ELF-1 (cell line): ENCODE measurements at places on chromosomes 2 and 18.

DNA sequence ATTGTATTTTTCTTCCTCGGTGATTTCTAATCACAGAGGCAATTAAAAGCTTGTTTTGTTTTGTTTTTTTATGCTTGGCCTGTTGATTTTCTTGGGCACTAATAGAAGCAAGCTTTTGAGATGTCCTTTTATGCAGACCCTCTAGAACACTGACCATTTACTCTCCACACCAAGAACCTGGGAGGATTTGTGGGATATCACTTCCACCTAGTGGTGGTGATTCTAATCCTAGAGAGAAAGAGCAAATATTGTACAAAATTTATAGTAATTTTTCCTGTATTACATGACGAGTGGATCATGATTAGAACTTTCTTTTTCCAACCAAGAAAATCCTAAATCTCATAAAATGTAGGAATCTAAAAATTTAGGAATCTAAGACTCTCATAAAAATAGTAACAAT, 23.4 kb downstream of the NEMP2 start:
- no peak for DNase-seq

- no peak for DNase-seq
These were observed 3.1 kb upstream of the TMEM150A start for GRCh38 chr2:85605406-85606115.

GRCh38 chr2:225041207-225041850, 939 bp downstream of the DOCK10 start:
- peak; percentile 11 for DNase-seq

GRCh38 chr2:133885847-133886246, 317.6 kb upstream of the NCKAP5 start:
- DNase-seq: peak; percentile 71

GRCh38 chr2:120661551-120661950, 74.1 kb upstream of the GLI2 start:
- peak; percentile 78 for DNase-seq

DNA sequence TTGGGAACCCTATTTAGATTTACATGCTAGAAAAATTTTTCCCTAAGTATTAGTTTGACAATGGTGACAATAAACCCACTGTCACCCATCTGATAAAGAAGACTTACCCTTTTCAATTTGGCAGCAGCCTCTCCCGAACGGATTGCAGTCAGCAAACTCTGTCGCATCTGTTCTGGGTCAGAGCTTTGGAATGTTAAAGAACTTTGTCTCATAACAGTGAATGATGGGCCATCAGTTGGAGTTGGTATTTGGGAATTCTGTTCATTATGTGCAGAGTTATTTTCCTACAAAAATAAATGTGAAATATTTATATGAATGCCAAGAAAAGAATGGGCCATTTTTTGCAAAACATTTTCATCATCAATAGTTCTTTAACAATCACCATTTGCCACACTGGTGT, 70.8 kb upstream of the GRB14 start:
- no peak for DNase-seq

DNA sequence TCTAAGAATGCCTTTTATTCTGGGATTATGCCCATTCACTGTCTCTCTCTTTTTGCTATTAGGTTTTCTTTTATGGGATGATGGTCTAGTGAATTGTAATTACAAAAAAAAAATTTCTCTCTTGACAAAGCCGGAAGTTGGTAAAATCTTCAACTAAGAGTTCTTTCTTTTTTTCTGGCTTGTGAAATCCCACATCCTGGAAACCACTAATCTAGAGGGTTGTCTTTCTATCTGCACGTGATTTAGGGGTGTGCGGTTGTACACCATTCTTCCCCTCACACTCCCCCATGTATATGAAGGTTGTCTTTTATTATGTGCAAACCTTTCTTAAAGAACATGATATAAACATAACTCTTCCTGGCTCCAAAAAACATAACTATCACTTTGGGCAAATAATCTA, 52.0 kb downstream of the GATA6 start:
- no peak for DNase-seq

- DNase-seq: no peak
These were observed 1427.7 kb upstream of the CELF4 start for GRCh38 chr18:38993342-38993741.

GRCh38 chr2:236095504-236095903, 72.7 kb downstream of the GBX2 start:
- no peak for DNase-seq

GRCh38 chr2:29731948-29732347, 189.4 kb downstream of the ALK start:
- no peak for DNase-seq

DNA sequence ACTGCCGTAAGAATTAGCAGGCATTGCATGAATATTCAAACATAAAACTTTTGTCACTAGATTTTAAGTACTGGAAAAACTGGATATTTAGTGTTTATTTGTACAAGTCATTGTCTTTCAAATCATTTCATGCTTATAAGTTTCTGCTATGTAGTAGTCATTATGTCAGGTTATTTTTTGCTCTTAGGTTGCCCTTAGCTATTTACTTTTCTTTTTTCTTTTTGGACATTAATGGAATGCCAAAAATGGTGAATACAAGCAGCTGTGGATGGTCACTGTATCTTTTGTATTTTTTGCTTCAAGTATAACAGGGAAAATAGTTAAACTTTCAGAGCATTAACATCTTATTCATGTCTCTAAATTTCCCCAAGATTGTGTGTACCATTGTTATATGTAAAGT, 18.6 kb upstream of the KCNJ13 start:
- DNase-seq: no peak

DNA sequence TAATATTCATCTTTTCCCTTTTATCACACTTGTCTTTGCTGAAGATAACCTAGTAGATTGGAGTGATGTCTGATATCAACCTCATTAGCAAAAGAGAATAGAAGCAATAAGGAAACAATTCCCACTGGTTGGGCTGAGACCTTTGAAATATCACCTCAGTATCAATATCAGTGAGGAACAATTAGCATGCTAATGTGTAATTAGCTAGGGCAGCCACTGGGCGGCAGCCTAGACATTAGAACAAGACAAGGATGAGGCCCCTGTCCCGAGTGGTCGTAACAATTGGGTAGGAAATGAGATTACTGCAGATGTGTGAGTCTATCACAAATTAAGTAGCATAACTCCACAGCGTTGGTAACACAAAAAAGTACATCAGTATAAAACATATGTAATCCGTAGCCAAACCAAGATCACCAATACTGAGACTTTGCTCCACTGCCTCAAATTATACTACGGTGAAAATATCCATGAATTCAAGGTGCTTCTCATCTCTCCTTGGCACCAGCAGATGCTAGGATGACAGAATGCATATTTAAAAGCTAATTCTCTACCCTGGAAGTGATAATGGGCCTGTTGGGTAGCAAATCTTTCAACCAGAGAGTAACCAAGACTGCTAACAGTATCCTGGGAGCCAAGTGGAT, 99.1 kb downstream of the ALPK2 start:
- peak; percentile 47 for DNase-seq

DNA sequence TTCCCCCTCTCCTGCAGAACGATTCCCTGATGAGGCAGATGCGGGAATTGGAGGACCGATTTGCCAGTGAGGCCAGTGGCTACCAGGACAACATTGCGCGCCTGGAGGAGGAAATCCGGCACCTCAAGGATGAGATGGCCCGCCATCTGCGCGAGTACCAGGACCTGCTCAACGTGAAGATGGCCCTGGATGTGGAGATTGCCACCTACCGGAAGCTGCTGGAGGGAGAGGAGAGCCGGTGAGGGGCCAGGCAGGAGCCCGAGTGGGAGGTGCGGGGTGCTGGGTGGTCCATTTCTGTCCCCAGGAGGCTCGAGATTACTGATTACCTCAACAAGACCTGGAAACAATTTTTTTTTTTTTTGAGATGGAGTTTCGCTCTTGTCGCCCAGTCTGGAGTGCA, 3.1 kb downstream of the DES start:
- no peak for DNase-seq

GRCh38 chr18:42310956-42311355, 355.9 kb downstream of the PIK3C3 start:
- DNase-seq: peak; percentile 9

DNA sequence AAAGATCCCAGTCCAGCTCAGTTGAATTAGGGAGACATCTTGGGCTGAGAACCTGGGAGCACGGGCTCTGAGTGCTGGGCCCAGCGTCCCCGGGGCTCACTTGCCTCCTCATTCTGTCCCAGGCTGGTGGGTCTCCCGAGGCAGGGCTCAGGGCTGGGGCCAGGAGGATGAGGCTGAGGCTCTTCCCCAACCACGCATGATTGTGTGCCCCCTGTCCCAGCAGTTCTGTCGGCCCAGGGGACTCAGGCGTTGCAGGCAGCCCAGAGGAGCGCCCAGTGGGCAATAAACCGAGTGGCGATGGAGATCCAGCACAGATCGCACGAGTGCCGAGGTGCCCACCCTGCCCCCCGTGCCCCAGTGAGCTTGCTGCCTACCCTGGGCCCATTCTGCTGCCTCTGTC, 910 bp downstream of the PRSS56 start:
- DNase-seq: no peak

DNA sequence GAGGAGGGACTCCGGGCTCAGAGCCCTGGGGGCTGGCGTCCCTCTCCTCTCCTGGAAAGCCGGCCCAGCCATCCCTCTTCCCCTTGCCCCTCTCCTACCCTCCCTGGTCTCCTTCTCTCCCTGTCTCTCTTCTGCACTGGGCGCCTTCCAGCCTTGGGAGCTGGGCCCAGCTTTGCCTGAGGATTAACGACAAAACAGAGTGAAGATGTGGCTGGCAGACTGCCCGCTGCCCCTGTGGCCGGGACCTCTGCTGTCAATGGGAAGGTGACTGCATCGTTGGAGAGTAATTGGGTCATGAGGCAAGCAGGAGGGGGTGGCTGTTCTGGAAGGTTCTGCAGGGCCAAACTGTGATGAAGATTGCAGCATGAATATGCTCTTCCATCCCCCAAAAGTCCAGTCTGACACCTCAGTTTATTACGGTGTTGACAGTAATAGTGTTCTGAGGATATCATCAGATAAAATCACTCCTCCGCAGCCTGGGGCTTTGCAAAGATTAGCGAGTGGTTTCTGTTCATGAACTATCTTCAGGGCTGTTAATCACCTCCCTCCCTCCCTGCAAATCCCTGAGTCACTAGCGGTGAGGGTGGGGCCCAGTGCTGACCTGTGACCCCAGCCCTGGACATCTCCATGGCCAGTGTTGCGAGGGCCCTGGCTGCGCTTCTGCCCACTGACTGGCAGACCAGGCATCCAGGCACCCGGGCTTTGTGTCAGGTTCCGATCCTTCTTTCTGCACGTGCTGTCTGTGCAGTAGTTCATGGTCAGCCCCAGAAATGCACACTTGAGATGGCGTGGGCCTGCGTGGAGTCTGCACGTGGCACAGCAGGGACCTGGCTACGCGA, 23.0 kb downstream of the RTP5 start:
- DNase-seq: peak; percentile 60

DNA sequence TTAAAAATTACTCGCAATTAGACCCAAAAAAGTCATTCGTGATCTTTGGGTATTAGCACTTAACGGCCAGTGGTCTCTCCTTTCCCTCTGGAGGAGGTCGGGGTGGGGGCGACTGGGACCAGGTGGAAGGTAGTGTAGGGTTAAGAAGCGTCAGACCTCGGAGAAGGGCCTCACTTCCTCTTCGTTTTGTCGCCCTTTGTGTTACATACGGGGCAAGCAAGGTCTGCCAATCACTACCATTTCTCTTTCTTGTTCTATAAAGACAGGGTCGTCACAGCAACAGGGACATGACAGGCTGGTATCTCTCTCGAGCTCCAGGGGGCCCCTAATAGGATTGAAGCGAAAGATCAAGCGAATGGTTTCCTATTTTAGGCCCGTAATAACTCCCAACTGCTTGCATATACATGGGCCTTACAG, 136.6 kb downstream of the INSIG2 start:
- DNase-seq: peak; percentile 41

DNA sequence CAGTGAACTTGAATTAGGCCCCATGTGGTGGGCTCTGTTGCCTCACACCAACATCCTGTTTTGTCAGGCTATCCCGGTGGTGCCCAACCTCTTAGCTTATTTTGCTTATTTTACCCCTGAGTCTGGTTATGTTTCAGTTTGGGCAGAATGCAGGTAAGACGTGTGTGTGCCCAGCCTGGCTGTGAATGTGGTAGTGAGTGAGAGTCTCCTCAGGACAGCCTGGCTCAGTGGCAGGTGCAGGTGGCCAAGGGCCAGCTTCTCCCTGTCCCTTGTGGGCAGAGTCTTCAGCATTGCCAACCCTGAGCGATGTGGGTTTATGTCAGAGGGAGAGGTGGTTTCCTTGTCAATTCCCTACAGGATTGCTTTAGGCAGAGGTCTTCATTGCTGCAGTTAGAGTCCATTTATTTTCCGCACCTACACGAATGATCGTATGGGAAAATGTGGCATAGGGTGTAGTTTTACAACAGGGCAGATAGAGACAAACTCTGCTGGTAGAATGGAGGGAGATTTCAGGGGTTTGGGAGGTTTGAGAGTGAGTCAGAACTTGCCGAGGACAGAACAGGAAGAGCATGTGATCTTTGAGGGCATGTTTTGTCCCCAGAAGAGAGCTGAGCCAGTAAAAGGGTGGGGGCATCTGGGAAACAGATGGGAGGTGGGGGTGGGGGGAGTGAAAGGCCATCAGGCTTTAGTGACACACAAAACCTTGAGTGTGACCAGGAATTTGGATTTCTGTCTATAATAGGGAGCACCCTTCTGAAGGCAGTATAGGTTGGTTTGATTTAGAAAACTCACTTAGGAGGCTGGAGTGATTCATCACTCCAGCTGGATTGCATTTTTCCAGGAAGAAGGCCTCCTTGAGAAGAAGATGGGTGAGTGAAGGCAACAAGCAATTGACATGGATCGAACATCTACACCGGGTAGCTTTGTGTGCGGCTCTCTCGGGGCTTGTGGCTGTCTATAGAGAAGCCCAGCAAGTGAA, 156.2 kb upstream of the CELF4 start:
- no peak for DNase-seq

DNA sequence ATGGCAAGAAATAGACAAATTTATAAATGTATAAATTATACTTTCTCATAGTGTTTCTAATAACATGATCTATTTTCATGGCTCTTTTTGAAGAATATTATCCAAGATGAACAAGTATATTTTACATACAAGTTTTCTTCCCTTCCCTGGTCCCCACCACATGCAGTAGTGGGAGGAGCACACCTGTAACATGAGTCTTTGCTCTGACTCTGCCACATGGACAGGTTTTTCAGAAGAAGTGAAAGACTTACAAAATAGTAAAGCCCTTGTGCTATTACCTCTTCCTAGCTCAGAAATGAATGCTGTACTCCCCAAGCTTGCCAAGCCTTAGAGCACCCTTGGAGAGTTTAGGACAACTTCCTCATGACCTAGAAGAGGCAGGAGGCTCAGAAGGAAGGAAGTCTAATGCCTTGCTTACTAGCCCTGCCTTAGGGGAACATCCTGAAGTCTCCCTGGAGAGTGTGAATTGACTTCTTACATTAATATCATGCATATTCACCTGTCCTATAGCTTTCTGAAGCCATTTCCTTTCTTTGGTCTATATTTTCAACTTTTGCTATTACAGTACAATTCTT, 18.4 kb downstream of the MXD1 start:
- no peak for DNase-seq
